Stomach (tissue), 19 donors: ENCODE measurements at places on chromosomes 11 and 22. TPM values are rescaled to one million over a fixed set of nuclear protein-coding genes. Genes with fewer than 3 reads are reported as not detected.

CCDC87 gene
- not detected for polyA plus RNA-seq

RASL10A gene
- polyA plus RNA-seq: 0.19 TPM

HOATZ gene
- 0.18 TPM for polyA plus RNA-seq

GRAP2 gene
- polyA plus RNA-seq: 0.45 TPM

LRFN4 gene
- polyA plus RNA-seq: 12.7 TPM

RCE1 gene
- polyA plus RNA-seq: 10.1 TPM

GUCY1A2 gene
- polyA plus RNA-seq: 0.10 TPM

MRPL23 gene
- 114 TPM for polyA plus RNA-seq

MS4A6E gene
- not detected for polyA plus RNA-seq

MORC2 gene
- 14.3 TPM for polyA plus RNA-seq

PLAAT4 gene
- 86.9 TPM for polyA plus RNA-seq

ACTN3 gene
- polyA plus RNA-seq: not detected

FAM227A gene
- 0.44 TPM for polyA plus RNA-seq

TYR gene
- polyA plus RNA-seq: not detected

LMO2 gene
- polyA plus RNA-seq: 9.1 TPM

VPREB1 gene
- 0.23 TPM for polyA plus RNA-seq

HTR3B gene
- polyA plus RNA-seq: not detected

FLRT1 gene
- not detected for polyA plus RNA-seq

DNAJC4 gene
- 69.8 TPM for polyA plus RNA-seq

TMEM184B gene
- polyA plus RNA-seq: 10.0 TPM

ST14 gene
- 48.3 TPM for polyA plus RNA-seq

BRSK2 gene
- 3.2 TPM for polyA plus RNA-seq

SLC6A5 gene
- polyA plus RNA-seq: not detected

SERPING1 gene
- 212 TPM for polyA plus RNA-seq

NRIP3 gene
- 0.33 TPM for polyA plus RNA-seq

MUC5AC gene
- polyA plus RNA-seq: 24.0 TPM

MRTFA gene
- 20.2 TPM for polyA plus RNA-seq

APOBEC3H gene
- not detected for polyA plus RNA-seq

OR52E8 gene
- polyA plus RNA-seq: not detected

MOV10L1 gene
- 0.40 TPM for polyA plus RNA-seq

SCGB1D2 gene
- polyA plus RNA-seq: not detected

EMID1 gene
- polyA plus RNA-seq: 2.5 TPM

TRIM48 gene
- polyA plus RNA-seq: not detected

KMT5B gene
- polyA plus RNA-seq: 14.3 TPM

PTGDR2 gene
- 12.7 TPM for polyA plus RNA-seq

YPEL4 gene
- 3.2 TPM for polyA plus RNA-seq

C11orf91 gene
- not detected for polyA plus RNA-seq

OR5P2 gene
- polyA plus RNA-seq: not detected

FBLN1 gene
- polyA plus RNA-seq: 97.3 TPM
